Stimulated activated CD4-positive, alpha-beta T cell treated with anti-CD3 and anti-CD28 coated beads, Interleukin-12 subunit alpha, Interleukin-12 subunit beta, amount 100 ng/mL, for 4 hours (primary cell): ENCODE measurements at places on chromosomes 3 and 15.

GRCh38 chr3:151319628-151320027 is 3.0 kb upstream of the GPR87 start:
- no peak for DNase-seq

GRCh38 chr15:49848807-49849206 is 228.0 kb downstream of the DTWD1 start:
- DNase-seq: no peak

GRCh38 chr3:106276151-106276550 is 407.3 kb upstream of the CBLB start:
- no peak for DNase-seq

DNA sequence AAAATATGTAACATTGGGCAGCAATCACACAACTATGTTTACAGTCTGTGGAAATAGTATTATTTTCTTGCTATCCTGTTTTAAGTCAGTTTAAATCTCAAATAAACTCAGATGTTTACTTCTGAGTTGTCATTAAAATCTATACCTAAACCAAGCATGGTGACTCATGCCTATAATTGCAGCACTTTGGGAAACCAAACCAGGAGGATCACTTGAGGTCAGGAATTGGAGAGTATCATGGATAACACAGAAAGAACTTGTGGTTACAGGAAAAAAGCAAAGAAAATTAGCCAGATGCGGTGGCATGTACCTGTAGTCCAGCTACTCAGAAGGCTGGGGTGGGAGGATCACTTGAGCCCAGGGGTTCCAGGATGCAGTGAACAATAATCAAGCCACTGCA is 631.6 kb upstream of the EPHA6 start:
- DNase-seq: no peak

GRCh38 chr15:98884894-98885293 is 122.7 kb downstream of the PGPEP1L start:
- no peak for DNase-seq

- no peak for DNase-seq
Measured at GRCh38 chr15:70286113-70286806, 188.5 kb upstream of the TLE3 start.

GRCh38 chr3:195102609-195103467 is 168.1 kb downstream of the XXYLT1 start:
- DNase-seq: no peak

GRCh38 chr3:116994351-116994879 is 284.8 kb downstream of the TUSC7 start:
- DNase-seq: no peak

DNA sequence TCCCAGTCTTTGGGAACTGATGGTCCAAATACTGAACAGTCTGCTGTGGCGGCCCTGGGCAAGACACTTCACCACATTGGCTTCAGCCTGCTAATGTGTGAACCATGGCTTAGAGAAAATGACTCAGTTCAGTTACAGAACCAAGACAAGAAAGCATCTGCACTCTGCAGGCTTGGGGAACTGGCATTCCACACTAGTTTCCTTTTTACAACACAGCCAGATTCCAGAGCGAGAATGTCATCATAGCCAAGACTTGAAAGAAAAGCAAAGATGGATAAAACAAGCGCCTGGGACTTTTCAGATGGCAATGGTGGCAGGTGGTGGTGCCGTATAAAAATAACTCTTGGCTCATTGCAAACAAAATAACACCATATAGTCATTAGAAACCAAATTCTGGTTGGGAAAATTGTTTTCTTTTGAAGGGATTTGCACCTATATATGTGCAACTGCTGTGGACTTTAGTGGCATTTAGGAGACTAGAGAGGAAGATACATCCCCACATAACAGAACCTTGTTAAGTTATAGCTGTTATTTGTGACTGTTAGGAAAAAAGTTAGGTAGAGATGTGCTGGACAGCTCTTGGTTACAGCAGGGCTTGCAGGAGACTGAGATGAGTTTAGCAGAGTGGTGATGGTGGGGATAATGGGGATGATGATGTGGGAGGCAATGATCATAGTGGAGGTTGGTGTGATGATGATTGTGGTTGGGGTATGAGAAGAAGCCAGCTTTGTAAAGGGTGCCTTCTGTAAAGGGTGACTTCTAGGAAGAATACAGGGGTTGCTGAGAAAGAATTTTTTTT is 273.6 kb downstream of the THRB start:
- no peak for DNase-seq

DNA sequence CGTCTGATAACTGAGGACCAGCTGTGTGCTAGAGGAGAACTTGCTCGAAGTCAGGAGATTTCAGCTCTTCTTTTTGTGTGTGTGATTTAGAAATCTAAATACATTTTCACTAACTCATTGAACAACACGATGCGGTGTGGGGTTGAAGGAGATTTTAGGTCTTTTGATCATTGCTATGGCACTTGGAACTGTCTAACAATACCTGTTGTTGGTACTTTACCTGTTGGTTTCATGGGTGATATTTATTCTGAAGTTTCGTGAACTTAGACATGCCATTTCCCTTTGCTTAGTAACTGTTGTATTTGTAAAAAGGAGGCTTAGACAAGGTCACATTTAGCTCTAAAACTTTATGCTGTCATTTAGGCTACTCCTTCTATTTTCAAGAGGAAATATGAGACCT is 99.9 kb downstream of the ITPR1 start:
- no peak for DNase-seq

- DNase-seq: no peak
Measured at GRCh38 chr3:148036331-148036876, 627.2 kb downstream of the ZIC1 start.

DNA sequence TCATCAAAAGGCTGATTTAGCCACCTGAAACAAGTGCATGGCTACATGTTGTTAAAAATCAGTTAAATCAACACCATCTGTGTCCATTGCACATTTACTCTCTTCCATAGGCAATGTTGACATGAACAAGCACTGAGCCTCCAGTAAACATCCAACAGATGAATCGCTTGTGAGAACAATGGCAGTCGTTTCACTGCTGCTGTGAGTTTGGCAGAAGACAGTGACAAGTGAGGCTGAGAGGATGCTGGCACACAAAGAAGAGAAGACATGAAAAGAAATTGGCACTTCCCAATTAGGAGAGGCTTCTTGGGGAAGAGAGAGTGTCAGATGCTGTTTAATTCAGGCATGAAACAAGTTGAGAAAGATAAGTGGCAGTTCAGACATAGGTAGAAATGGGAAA is 227.4 kb upstream of the STT3B start:
- DNase-seq: no peak
